Cardiac muscle cell (in vitro differentiated cells and primary cell): ENCODE measurements at places on chromosomes 7 and 10. TPM values are rescaled to one million over a fixed set of nuclear protein-coding genes. Genes with fewer than 3 reads are reported as not detected.

GRCh38 chr7:45696476-45696875 lies 122.3 kb downstream of the ADCY1 start:
- H3K36me3 ChIP-seq, result no peaks in the 10 kb centered on the region
- H3K27me3 ChIP-seq, result no peaks in the 10 kb centered on the region
- no peak overlapping the region for H3K4me3 ChIP-seq
- peaks cover 11% of the 10 kb centered on the region for H3K4me1 ChIP-seq
- H3K27ac ChIP-seq, result no peak overlapping the region
- no peak for DNase-seq

LCOR gene
- 9.9 and 22.2 TPM in 2 replicates for total RNA-seq

ELN gene
- total RNA-seq, result 0.77 and 0.88 TPM in 2 replicates

DNA sequence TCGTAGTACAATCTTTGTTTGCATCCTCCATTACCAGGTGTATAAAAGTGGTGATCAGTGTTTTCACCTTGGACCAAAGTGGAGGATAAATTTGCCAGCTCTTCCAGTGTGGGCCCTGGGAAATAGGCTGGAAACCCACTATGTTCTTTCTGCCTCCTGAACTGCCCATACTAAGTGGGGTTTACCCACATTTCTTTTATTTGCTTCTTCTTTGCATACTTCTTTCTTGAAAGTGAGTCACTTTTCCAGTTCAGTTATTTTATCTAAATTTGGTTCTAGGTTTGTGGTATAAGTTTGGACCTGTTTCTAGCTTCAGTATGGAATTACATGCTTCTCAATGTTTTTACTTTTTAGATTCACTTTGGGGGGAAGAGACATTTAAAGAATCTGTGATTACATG lies 126.2 kb upstream of the ACBD5 start:
- H3K27me3 ChIP-seq, result no peaks in the 10 kb centered on the region
- DNase-seq, result no peak
- no peaks in the 10 kb centered on the region for H3K4me1 ChIP-seq
- H3K4me3 ChIP-seq, result no peak overlapping the region
- no peak overlapping the region for H3K27ac ChIP-seq
- H3K36me3 ChIP-seq, result no peaks in the 10 kb centered on the region

DNA sequence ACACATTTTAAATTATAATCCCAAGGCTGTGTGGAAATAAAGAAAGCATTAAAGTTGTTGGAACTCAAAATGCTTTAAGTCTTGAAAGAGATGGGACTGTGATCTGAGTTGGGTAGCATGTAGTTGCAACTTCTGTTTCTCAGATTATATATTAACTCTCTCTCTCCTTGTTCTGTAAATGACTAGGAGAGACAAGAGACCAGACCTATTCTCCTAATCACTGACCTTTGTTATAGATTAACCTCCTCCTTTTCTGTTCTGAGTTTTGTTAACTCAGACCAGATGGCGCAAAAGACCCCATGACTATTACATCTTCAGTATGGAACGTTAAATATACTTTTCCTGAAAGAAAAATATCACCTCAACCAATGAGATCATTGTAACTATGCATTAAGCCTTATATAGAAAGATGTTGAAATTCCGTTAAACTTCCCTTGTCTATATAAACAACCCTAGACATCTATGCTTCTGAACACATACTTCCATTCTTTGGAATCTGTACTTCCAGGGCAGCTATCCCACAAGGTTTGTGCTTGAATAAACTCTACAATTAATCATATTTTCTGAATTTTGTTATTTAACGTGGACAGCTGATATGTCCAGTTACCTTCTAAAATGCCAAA lies 143.5 kb upstream of the TRIM24 start:
- H3K4me3 ChIP-seq, result no peak overlapping the region
- H3K27ac ChIP-seq, result no peak overlapping the region
- DNase-seq, result no peak

PLCE1 gene
- total RNA-seq, result 0.99 and 1.9 TPM in 2 replicates

- peak; percentile 49 for DNase-seq
- peaks cover 4% of the 10 kb centered on the region for H3K4me1 ChIP-seq
- no peak overlapping the region for H3K27ac ChIP-seq
- no peaks in the 10 kb centered on the region for H3K36me3 ChIP-seq
- no peak overlapping the region for H3K4me3 ChIP-seq
- no peaks in the 10 kb centered on the region for H3K27me3 ChIP-seq
Measured at GRCh38 chr7:139825666-139826290, 3.3 kb upstream of the TBXAS1 start.

NPC1L1 gene
- total RNA-seq, result 0.21 TPM in 1 of 2 replicates, not detected in the other

DNA sequence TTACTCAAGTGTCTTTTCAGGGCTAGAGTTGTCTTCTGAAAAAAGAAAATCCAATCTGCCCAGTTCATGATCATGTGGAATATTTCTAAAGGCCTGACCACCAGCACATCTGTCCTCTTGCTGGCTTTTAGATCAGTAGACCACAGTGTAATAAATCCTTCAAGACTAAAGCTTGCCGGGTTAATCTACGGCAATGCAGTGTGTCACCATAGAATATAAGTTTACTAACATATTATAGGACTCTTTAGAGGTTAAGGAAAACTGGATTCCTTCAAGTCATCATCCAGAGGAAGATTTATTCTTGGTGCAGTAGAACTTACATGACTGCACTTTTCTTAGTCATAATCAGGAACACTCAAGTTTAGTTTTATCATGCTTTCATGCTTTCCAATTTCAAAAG lies 349.5 kb downstream of the SEMA3D start:
- H3K27ac ChIP-seq, result no peak overlapping the region
- H3K4me3 ChIP-seq, result no peak overlapping the region

DNA sequence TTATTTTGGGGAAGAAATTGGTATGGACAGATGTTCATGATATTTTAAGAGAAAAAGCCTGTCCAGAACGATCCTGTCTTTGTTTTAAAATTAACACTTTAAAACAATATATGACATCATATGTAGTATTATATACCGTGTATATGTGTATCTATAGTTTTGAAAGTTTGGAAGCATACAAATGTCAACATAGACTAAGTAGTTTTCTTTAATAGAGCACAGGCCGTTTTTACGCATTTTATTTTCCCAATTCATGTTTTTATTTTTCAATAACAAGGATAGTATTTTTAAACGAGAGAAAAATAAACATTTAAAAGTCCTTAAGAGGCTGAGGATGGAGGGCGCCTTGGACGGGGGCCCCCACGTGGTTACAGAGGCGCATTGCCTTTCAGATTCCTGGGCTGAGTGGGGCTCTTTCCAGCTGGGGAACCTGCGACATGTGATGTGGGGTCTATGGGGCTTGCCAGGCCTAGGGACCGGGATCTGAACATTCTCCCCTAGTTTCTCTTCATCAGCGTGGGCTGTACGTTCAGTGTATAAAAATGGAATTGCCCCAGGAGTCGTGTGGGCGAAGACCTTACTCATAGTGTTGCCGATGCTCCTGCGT lies 127.8 kb upstream of the ZNF746 start:
- peaks cover 6% of the 10 kb centered on the region for H3K4me1 ChIP-seq
- H3K27ac ChIP-seq, result peak overlapping the region; percentile 87
- H3K4me3 ChIP-seq, result no peak overlapping the region
- H3K27me3 ChIP-seq, result peaks cover 10% of the 10 kb centered on the region
- peak; percentile 78 for DNase-seq

DNA sequence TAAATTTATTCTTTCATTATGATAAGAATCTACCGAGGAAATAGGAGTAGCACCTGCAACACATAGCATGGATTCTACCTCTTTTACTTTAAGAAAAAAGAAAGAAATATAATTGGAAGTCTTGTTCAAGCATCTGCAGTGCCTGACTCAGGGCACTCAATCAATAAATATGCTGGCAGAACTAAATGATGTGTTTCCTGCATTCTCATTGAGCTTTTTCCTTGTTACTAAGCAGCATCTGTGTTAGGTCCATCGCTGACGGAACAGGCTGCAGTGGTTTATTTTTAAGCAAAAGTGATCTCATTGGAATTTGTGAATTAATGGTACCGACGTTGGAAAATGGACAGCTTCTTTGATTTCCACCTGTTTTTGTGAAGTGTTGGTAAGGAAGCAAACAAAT lies 417.5 kb downstream of the DPP6 start:
- DNase-seq, result no peak
- H3K4me1 ChIP-seq, result no peaks in the 10 kb centered on the region
- no peaks in the 10 kb centered on the region for H3K27me3 ChIP-seq
- no peak overlapping the region for H3K4me3 ChIP-seq
- no peaks in the 10 kb centered on the region for H3K36me3 ChIP-seq

DNA sequence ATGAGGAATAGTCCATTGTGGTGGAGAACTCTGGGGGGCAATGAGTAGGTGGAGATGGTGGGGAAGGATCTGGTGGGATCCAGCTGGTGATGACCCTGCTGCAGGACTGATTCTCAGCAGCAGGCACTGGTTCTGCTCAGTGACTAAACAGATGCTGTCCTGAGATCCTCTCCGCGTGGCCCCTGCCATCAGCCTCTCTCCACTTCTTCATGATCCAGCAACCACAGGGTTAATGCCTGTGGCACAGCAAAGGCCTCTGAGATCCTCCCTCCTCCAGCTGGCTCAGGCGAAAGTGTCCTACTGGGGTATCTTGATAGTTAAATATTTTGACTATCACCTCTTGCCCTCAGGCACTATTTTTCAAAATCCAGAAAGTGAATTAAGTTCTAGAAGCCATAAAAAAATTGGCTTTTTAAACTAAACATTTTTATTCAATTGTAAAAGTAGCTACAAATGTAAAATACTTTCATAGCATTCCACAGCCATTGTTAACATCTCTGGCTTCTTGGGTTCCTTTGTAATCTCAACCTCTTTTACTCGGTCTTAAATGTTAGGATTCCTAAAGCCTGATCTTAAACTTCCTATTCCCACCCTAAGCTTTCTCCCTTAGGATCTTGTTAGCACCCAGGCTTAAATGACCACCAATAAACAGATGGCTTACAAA lies 13.1 kb downstream of the PLAU start:
- no peaks in the 10 kb centered on the region for H3K36me3 ChIP-seq
- DNase-seq, result no peak
- peaks cover 3% of the 10 kb centered on the region for H3K4me1 ChIP-seq
- H3K4me3 ChIP-seq, result no peak overlapping the region
- H3K27me3 ChIP-seq, result no peaks in the 10 kb centered on the region

GRCh38 chr10:11397077-11397965 lies 214.1 kb downstream of the USP6NL start:
- peak; percentile 3 for DNase-seq
- H3K4me3 ChIP-seq, result no peak overlapping the region
- no peaks in the 10 kb centered on the region for H3K4me1 ChIP-seq
- no peak overlapping the region for H3K27ac ChIP-seq

FAM13C gene
- 11.2 and 13.4 TPM in 2 replicates for total RNA-seq

DNA sequence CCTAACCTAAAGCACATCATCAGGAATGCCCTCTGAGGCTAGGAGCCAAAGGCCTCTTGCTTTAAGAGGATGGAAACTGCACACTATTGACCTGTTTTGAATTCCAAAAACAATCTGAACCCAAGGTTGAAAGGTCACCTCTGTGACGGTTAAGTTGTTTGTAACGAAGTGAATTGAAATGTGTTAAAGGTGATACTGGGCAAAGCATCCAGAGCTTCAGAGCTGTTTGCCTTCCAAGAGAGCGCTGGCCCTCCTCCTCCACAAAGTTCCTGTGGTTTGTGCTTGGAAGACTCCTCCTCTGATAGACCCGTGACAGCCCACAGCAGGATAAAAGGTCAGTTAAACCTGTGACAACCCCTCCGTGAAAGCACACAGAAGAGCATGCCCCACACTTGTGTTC lies 133.7 kb upstream of the CTTNBP2 start:
- no peaks in the 10 kb centered on the region for H3K27me3 ChIP-seq
- H3K4me1 ChIP-seq, result no peaks in the 10 kb centered on the region
- H3K36me3 ChIP-seq, result no peaks in the 10 kb centered on the region
- no peak overlapping the region for H3K4me3 ChIP-seq
- H3K27ac ChIP-seq, result no peak overlapping the region
- DNase-seq, result no peak

DNA sequence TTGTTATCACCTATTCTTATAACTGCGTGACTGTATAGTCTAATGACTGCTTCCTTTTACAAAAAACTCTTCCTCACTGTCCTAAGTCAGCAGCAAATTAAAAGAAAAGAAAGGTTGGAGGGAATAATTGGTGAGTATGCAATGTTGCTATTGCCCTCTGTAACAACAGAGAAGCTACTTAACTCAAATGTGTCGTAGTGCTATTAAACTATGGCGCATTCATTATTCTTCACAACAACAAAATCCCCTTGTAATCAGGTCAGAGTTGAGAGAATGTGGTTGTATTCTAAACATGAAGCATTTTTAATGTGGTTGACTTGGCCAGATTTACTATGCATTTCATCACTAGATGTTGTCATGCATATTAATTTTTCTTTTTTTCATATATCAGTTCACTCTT lies 897.8 kb upstream of the PHF14 start:
- H3K27me3 ChIP-seq, result no peaks in the 10 kb centered on the region
- no peak overlapping the region for H3K27ac ChIP-seq
- no peaks in the 10 kb centered on the region for H3K4me1 ChIP-seq
- H3K36me3 ChIP-seq, result no peaks in the 10 kb centered on the region

- no peaks in the 10 kb centered on the region for H3K36me3 ChIP-seq
- no peak overlapping the region for H3K27ac ChIP-seq
- peak; percentile 77 for DNase-seq
- no peaks in the 10 kb centered on the region for H3K27me3 ChIP-seq
- H3K4me3 ChIP-seq, result no peak overlapping the region
- H3K4me1 ChIP-seq, result peaks cover 14% of the 10 kb centered on the region
Measured at GRCh38 chr10:30392564-30392990, 41.4 kb upstream of the MAP3K8 start.

ABCA13 gene
- 0.21 and 0.46 TPM in 2 replicates for total RNA-seq

- no peaks in the 10 kb centered on the region for H3K27me3 ChIP-seq
- DNase-seq, result no peak
- H3K27ac ChIP-seq, result no peak overlapping the region
- H3K4me3 ChIP-seq, result no peak overlapping the region
Measured at GRCh38 chr7:143514995-143515735, 37.5 kb downstream of the TAS2R41 start.

DNA sequence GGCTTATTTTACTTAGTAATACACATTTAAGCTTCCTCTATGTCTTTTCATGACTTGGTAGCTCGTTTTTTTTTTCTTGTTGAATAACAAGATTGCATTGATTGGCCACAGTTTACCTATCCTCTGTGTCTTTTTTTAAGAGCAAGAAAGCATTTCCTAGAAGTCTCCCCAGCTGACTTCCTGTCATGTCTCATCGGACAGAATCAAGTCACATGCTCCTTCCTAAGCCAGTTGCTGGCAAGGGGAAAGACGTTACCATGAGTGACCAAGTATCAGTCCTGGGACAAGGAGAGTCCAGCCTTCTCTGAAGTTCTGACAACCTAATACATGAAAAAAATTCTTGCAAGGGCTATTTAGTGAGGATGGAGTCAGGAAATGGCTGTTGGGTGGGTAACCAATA lies 24.9 kb upstream of the SFRP5 start:
- H3K4me3 ChIP-seq, result no peak overlapping the region
- DNase-seq, result no peak
- H3K4me1 ChIP-seq, result no peaks in the 10 kb centered on the region
- H3K27me3 ChIP-seq, result no peaks in the 10 kb centered on the region

CCDC136 gene
- 12.6 and 26.4 TPM in 2 replicates for total RNA-seq

DNA sequence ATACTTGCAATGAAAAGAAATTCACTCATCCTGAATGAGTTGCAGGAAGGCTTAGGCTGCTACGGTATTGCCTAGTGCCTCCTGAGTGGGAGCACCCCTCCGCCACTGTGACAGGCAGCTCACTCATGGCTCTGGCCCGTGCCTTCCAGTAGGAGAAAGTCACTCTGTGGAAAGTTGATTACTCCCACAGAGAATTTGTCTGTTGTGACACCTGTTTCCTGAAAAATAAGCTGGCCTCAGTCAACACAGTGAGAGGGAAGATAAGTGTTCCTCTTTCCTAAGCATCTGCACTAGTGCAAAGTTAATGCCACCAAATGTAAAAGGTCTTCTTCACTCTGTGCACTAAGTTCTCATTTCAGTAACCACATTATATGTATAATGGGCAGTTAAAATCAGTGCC lies 158.8 kb upstream of the INHBA start:
- no peaks in the 10 kb centered on the region for H3K36me3 ChIP-seq
- no peak overlapping the region for H3K27ac ChIP-seq
- H3K27me3 ChIP-seq, result no peaks in the 10 kb centered on the region
- no peak overlapping the region for H3K4me3 ChIP-seq
